ENCODE measurements at places on chromosomes 2 and 18. TPM values are rescaled to one million over a fixed set of nuclear protein-coding genes. Genes with fewer than 3 reads are reported as not detected.

GRCh38 chr2:231985823-231986261 is 24.3 kb downstream of the DIS3L2 start:
- DNase-seq = no peak

PARD3B gene
- total RNA-seq = 16.0 TPM

GRCh38 chr2:38237311-38237710 is 139.8 kb downstream of the ATL2 start:
- DNase-seq = no peak

BMP10 gene
- not detected for total RNA-seq

PLB1 gene
- 2.4 TPM for total RNA-seq

ILKAP gene
- total RNA-seq = 14.0 TPM

MATN3 gene
- 0.64 TPM for total RNA-seq

- no peak for DNase-seq
Observed at GRCh38 chr2:64704161-64704560, 50.4 kb upstream of the SERTAD2 start.

- DNase-seq = no peak
Observed at GRCh38 chr18:50008306-50008705, 186.6 kb downstream of the MYO5B start.

GRCh38 chr2:120542911-120543527 is 192.6 kb upstream of the GLI2 start:
- no peak for DNase-seq

DNA sequence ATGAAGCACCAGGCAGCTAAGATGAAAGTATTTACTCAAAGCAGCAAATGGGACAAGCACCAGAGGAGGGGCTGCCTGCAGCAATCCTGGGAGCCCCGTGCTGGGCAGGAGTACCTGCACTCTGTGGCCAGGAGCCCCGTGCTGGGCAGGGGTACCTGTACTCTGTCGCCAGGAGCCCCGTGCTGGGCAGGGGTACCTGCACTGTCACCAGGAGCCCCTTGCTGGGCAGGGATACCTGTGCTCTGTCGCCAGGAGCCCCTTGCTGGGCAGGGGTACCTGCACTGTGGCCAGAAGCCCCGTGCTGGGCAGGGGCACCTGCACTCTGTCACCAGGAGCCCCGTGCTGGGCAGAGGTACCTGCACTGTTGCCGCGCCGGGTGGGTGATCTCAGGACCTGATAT is 158.6 kb downstream of the MYT1L start:
- no peak for DNase-seq

DNA sequence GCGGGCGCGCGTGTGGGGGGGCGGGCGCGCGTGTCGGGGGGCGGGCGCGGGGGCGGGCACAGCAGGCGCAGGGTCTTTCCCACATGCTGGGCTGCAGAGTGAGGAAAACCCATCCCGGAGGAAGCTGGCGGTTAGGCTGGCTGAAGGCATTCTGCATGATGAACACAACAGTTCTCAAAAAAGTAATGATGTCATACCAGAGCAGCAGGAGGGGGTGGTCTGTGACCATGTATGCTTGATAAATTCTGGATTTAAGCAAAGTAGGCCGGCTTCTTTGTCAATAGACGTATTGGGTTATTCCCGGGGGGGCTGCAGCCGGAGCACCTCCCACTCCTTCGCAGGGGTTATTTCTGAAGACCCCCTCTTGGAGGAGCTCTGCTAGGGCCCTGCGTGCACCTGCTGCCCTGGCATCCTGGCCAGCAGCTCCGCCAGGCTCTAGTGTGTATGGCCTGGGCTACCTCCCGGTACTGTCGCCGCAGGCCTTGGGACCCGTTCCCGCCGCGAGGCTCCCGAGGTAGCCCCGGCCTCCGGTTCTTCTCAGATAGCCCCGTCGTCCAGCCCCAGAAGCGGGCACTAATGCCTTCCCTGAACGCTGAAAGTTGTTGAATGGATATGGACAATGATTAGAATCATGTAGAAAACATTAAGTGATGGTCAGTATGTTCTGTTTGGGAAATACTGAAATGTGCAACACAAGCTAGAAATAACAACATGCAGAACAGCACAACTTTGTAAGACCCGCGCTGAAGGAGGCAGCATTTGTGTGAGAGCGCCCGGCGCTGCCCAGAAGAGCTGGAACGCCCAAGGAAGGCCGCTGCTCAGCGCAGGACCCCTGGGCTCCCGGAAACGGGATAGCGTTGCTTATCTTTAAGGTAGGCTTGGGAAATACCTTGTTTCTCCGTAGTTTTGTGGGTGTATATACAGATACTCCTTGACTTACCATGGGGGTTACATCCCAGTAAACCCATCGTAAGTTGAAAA is 101.4 kb upstream of the RAB6C start:
- DNase-seq = peak; percentile 68

DNA sequence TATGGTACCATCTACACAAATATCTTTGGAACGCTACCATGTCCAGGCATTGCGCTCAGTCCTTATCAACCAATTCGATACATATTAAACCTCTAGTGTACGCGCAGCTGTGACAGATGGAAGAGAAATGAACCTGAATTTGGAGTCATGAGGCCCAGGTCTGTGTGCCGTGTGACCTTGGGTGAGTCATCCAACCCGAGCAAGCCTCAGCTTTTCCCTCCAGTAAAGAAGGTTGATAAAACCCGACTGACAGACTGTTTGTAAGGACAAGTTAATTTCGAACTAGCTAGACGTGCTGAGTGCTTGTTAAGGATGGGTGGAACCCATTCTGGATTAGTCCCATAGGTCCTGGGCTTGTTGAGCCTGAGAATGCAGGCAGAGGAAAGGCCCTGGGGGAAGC is 28.2 kb downstream of the GREB1 start:
- DNase-seq = no peak

PDE1A gene
- 0.60 TPM for total RNA-seq

HOXD3 gene
- total RNA-seq = not detected

- no peak for DNase-seq
Observed at GRCh38 chr2:216736326-216736725, 41.0 kb upstream of the IGFBP5 start.

DNA sequence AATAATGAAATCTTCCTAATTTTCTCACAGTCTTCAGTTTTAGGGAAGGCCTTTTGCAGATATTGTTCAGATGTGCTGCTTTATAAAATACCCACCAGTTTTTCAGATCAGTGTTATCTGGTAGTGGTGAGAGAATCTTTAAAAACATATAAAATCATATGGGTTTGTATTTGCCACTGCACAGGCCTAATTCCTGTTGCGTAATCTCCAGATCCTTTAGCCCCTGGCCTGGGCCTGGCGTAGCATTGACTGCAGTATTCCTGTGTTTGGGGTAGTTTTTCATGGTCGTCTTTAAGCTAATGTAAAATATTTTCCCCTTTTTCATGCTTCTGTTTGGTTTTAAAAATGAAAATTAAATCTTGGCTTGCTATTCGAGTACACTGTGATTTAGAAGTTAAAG is 43.2 kb downstream of the TSHZ1 start:
- DNase-seq = no peak

DNA sequence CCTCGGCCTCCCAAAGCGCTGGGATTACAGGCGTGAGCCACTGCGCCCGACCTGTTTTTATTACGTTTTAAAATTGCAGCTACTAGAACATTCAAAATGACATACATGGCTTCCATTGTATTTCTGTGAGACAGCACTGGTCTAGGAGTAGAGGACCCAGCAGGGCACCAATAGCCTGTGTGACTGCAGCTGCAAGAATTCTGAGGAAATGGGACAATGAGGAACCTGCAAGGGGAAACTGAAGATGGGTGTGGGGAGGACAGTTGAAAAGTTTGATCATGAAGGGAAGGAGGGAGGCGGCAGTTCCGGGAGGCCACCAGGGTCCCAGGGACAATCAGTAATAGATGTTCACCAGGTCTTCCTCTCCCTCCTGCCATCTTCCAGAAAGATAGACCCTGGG is 13.9 kb upstream of the DNPEP start:
- no peak for DNase-seq

KCNS3 gene
- total RNA-seq = 6.4 TPM

DNA sequence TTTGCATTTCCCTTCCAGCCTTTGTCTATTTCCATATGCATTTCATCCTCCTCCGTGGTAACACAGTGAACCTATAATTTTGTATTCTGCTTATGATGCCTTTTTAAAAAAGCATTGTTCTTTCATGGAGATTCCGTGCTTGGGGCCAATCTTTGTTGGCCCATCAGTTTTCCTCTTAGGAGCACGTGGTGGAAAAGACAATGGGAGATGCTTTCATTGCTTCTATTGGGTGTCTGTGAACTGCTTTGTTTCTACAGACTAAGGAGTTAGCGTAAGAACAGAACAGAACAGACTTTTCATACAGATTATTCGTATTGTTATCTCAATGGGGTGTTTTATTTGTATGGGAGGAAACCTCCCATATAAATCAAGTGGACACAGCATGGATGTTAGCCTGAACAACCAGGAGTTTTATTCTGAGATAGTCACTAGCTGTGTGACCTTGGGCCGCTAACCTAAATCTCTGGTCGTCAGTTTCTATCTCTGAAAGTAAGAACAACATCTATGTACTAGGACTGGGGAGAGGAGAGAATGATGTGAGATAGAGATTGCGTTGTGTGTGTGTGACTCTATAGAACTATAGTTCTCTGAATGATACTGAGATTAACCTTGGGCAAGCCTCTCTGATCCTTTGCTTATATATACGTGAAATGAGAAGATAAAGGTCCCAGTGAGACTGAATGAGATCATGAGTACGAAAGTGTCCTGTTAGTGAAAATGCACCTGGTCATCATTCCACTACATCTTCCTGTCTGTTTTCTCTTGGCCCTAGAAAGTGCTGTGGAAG is 22.9 kb upstream of the YWHAQ start:
- no peak for DNase-seq

DNA sequence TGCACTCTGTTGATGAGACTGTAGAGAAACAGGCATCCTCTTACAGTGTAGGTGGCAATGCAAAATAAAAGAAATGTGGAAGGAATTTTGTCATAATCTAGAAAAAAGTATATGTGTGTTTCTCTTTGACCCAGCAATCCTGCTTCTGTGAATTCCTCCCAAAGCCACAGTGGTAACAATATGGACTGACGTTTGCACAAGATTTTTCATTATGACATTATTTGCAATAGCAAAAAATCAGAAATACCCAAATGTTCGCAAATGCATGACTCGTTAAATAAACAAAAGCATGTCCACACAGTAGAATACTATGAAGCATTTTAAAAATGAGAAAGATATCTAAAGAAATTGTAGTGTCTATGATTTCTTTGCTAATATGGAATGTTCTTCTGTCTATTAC is 255.2 kb upstream of the NRP2 start:
- no peak for DNase-seq

GRCh38 chr2:158473719-158474392 is 17.1 kb downstream of the PKP4 start:
- DNase-seq = no peak

GRCh38 chr2:189676471-189676870 is 2.0 kb downstream of the ANKAR start:
- no peak for DNase-seq

DNA sequence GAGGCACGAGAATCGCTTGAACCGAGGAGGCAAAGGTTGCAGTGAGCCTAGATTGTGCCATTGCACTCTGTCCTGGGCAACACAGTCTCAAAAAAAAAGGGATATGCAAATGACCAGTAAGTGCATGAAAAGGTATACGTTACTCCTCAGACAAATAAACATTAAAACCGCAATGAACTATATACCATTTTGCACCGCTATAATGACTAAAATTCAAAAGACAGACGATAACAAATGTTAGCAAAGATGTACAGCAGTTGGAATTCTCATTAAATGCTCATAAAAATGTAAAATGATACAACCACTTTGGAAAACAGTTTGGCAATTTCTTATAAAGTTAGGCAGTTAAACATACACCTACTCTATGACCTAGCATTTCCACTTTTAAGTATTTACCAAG is 67.4 kb upstream of the MSH6 start:
- DNase-seq = no peak

COL4A3 gene
- 0.38 TPM for total RNA-seq

C2orf78 gene
- not detected for total RNA-seq

DNA sequence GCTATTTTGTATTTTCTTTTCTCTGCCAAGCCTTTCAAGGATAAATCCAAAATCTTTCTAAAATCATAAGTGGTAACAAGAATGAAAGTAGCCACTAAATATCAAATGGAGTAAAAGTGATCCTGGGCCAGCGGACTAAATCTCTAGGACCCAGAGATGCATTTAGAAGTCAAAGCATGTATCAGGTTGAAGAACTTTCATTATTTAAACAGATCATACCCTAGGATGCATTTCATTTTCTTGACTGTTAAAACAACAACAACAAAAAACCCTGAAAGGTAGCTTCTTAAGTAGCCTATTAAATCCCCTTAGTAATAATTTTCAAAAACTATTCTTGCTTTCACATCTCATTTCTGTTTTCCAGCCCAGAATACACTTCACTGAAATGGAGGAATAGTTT is 4.8 kb upstream of the POU3F3 start:
- DNase-seq = no peak

GRCh38 chr18:65620076-65620696 is 130.6 kb upstream of the CDH7 start:
- no peak for DNase-seq

ST6GAL2 gene
- total RNA-seq = 0.13 TPM

GRCh38 chr18:32018331-32019250 is at the start of gene RNF125:
TSS of gene RNF125 (plus strand) at chr18:32018825. CDS start at chr18:32018864, 39 bp downstream.
- DNase-seq = peak; percentile 77

DNA sequence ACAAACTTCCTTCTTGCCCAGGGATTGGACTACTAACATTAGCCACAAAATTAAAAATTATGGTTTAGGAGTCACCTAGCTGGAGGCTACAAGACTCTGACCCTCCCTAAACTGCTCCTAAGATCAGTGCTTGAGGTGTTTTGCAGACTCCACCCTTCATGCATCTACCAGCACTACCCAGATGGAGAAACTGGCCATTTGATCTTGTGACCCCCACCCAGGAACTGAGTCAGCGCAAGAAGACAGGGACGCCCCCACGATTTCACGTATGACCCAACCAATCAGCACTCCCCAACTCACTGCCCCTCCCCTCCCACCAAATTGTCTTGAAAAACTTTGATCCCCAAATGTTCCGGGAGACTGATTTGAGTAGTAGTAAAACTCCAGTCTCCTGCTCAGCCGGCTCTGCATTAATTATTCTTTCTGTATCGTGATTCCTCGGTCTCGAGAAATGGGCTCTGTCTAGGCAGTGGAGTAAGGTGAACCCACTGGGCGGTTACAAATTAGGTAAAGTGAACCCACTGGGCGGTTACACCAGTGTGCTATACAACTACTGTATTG is 40.1 kb upstream of the CCDC88A start:
- no peak for DNase-seq

DNA sequence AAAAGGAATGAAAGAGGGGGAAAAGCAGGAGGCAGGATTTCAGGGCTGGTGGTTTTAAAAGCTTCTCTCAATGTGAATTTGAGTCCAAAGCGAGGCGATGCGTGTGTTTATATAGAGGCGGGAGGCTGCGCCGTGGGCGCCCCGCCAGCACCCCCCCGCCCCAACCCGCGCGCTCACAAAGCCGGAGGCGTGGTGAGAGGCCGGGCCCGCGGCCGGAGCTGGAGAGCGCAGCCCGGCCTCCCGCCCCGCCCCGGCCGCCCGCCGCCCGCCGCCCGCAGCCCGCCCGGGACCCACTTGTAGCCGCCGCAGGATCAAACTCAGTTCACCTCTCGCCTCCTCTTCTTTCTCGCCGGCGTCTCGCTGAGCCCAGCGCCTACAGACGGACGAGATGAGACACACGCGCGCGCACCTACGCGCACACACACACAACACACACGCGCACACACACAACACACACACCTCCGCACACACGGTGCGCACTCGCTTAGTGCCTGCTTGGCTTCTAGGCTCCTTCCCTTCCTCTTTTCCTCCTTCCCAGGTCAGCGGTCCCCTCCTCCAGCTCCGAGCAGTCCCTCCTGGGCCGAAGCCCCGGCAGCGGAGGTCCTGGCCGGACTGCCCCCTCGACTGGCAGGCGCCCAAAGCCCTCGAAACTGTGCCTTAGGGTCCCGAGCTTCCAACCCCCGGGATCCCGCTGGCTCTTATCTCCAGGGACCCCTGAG is 1.3 kb upstream of the CYP26B1 start:
- no peak for DNase-seq

CLEC4F gene
- 0.12 TPM for total RNA-seq

ERFE gene
- not detected for total RNA-seq
